ENCODE measurements at places on chromosomes 6 and 20.

GRCh38 chr6:30981942-30982772 lies 1.4 kb upstream of the MUC21 start:
- peak; percentile 60 for DNase-seq

GRCh38 chr20:46308258-46309157 lies at the start of gene CDH22:
Gene CDH22, minus strand, starts transcription at chr20:46308498. Its CDS starts 57,204 bp downstream, at chr20:46251294.
- no peak for DNase-seq

GRCh38 chr6:134984821-134985220 lies 34.9 kb upstream of the ALDH8A1 start:
- no peak for DNase-seq

DNA sequence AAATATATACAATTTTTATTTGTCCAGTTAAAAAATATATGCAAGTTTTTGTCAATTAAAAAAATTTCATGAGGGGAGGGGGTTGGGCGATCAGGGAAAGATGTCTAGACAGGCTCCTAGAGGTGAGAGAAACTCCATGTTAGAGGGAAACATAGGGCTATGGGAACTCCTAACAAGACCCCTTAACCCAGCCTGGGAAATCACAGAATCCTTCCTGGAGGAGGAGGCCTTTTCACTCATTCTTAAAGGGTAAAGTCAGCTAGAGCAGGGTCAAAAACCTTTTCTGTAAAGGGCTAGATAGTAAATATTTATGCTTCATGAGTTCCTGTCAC lies 75.9 kb upstream of the PTPN1 start:
- no peak for DNase-seq

DNA sequence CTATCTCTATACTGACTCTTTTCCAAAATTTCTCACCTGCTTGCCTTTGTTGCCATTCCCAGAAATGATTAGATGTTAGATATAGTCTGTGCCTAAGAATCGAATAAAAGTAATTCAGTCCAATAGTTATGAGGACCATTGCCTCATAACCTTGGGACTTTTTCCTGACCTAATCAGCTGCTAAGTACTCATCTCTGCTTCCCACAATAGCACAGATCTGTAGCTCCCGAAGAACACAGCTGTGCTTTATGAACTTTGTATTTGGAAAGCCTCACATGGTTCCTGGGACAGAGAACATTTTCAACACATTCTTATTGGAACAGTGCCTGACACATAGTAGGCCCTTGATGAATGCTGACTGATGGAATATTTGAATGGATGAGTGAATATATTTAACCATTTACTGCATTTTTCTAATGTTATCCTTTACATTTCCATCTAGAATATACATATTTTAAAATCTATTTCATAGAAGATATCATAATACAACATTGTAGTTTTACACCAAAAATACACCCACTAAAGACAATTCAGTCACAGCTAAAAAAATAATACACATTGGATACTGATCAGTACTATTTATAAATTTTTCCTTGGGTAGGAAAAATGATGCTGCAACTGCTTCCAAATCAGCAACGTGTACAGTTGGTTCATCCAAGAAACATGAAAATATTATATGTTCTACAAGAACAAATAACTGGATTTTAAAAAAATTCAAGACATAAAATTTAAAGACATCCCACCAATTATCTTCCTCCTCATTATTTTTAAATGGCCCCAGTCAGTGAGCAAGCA lies 53.9 kb downstream of the HS3ST5 start:
- no peak for DNase-seq

DNA sequence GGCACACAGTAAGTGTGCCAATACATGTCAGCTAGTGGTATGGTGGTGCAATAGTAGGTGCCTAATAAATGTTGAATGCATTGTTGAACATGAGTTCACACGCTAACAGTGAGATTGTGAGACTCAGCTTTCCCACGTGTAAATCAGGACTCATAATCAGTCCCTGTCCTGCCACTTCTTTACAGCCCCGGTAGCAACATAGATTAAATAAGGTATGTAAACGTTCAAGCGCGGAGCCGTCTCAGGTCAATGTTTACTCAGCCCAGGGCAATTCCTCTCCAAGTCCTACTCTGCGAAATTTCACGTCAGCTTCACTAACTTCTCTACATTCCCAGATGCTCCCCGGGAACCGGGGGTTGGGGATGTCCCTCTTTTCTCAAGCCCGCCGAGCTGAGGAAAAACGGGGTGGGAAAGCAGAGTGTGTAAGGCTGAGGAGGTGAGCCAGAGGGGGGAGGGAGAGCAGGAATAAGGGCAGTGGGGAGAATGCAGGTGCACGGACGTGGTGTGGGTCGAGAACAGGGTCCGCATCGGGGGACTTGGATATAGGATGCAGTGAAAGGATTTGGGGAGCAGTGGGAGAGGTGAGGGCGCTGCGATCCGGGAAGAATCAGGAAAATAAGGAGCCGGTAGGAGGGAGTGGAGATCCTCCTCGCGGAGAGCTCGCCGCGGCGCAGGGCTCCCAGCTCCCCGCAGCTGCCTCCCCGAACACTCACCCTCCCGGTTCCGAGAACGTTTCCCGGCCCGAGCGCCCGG lies 544 bp upstream of the TP53INP2 start:
- DNase-seq: no peak

GRCh38 chr6:31356216-31356945 lies 598 bp downstream of the HLA-B start:
- no peak for DNase-seq

GRCh38 chr6:63448229-63448628 lies 124.1 kb upstream of the LOC128125822 start:
- DNase-seq: no peak

DNA sequence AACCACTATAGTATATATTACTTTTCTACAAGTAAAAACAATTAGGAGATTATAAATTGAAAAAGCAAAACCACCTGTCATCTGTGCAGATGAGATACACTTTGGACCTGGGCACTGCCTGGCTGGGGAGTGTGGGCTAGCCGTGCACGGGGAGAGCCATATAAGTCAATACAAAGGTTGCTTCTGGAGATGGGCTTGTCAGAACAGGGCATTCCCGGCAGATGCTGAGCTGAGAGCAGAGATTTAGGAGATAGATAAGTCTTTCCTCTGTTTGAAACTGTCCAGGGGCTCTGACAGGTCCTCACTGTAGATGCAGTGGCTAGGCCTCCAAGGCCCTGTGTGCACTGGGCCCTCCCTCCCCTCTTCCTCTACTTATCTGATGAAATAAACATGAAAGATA lies 34.5 kb downstream of the CD164 start:
- DNase-seq: no peak

DNA sequence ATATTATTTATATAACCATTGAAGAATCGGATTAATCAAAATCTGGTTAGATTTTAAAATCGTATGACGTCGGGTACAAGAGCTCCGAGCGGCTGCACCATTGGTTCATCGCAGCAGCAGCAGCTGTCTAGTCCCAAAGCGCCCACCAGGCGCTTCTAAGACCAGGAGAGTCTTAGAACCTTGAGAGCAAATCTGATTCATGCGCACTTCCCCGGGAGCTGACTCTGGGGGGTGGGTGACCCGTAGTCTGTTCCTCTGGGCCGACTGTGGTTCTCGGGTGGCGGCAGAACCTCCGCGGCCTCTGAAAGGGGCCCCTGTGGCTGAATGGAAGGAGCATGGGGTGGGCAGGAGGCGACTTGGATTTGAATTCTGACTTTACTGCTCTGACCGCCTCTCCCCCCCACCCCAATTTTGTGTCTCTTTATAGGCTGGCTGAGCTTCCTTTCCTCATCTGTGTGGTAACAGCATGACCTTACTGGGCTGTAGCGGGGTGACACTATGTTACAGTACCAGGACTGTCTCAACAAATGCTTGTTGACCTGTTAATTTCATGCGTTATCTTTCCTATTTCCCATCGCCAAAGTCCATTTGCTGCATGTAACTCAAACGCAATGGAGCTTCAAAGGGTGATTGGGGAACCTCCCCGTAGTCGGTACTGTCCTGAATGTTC lies 119.7 kb downstream of the RTN4IP1 start:
- DNase-seq: no peak

- DNase-seq: no peak
These were observed 21.8 kb upstream of the C20orf144 start for GRCh38 chr20:33640287-33640686.

GRCh38 chr6:125957845-125958244 lies 1.3 kb downstream of the HINT3 start:
- DNase-seq: no peak

- no peak for DNase-seq
These were observed 54.1 kb upstream of the PDE7B start for GRCh38 chr6:135797361-135797760.

DNA sequence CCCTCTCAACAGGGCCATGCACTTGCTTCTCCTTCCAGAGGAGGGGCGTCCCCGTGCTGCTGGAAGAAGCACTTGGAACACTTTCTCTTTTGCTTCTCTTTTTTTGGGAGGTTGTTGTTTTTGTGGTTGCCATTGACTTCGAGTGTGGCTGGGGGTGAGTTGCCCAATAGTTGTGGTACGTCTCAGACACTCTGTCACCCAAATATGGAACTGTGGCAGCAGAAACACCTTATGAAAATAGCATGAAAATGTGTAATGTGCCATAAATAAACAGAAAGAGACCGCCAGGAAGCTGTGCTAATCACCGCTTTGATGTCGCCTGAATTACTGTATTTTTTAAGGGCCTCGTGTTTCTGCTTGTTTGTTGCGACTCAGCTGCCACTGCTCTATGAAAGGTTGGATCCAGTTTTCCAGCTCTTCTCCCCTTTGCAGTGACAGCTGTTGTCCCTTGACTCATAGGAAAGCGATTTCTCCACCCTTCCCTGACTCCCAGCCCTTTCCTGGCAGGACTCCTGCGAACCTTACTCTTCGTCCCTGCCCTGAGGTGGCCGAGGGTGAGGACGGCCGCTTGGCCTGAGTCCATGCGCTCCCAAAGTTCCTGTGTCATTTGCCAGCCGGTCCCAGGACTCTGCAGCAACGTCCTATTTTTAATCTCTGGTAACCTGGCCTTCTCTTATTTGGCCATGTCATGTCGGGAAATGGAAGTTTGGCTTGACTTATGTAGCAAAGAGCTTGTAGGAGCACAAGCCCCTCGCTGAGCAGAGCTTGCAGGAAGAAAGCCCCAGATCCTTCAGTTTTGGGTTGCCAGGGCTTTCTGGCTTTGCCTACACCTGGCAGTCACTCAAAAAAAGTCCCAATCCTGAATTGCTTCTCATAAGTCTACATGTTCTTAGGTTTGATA lies 694.6 kb downstream of the QKI start:
- no peak for DNase-seq

DNA sequence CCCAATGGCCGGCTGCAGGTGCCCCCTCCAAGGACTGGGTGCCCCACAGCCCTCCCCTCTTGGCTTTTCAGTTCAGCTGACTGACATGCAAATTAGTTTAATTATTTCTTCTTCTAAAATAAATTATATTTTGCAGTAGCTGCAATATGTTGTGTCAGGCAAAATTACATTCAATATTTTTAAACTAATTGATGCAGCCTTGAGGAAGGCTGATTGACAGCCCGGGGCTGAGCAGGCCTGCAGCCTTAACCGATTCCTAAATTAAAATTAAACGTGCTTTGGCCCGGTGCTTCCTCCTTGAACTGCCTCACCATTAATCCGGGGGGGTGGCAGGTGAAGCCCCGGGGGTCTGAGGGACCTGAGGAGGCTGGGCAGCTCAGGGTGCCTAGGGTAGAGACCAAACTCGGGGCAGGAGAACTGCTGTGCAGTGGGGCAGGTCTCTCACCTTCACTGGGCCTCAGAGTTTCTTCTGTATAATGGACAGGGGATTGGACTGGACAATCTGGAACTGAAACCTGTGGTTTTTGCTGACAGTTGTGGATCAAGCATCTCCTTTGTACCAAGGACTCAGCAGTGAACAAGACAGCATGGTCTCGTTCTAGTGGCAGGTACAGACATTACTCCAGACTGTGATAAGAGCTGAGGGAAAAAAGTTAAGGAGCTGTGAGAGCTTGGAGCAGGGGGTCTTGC lies 72.5 kb downstream of the CD40 start:
- no peak for DNase-seq

DNA sequence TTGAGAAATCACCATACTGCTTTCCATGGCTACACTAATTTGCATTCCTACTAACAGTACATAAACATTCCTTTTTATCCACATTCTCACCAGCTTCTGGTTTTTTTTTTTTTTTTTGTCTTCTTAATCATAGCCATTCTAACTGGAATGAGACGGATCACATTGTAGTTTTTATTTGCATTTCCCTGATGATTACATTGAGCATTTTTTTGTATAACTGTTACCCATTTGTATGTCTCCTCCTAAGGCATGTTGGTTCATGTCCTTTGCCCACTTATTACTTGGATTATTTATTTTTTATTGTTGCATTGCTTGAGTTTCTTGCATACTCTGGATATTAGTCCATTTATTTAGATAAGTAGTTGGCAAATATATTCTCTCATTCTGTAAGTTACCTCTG lies 258.0 kb downstream of the MEI4 start:
- no peak for DNase-seq

GRCh38 chr6:145153495-145153894 lies 581.8 kb downstream of the EPM2A start:
- no peak for DNase-seq

DNA sequence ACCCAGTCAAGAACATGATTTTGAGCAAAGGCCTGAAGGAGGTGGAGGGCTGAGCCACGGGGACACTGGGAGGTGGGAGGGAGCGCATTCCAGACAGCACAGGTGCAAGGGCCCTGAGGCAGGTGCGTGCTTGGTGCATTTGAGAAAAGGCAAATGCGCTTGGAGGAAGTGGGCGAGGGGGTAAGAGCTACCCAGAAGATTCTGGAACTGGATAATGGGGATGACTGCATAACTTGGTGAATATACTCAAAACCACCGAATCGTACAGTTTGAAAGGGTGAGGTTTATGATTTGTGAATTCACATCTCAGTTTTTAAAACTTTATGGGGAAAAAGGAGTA lies 9.8 kb downstream of the PREX1 start:
- DNase-seq: no peak

DNA sequence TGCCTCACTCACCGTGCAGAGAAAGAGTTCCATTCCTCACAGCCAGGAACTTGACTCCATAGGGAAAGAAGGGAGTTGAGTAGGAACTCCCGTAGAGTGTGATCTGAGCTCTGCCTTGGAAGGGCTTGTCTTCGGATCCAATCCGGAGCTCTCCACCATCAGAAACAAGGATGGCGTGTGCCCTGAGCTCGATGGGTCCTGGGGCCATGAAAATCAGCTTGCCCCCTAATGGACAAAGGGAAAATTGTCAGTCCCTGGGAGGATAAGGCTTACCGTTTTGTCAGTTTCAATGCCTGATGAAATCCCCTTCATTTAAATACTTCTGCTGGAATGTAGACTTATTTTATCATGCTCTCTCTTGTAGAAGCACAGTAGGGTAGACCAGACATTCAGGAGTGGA lies 153.3 kb downstream of the PKHD1 start:
- DNase-seq: peak; percentile 65

DNA sequence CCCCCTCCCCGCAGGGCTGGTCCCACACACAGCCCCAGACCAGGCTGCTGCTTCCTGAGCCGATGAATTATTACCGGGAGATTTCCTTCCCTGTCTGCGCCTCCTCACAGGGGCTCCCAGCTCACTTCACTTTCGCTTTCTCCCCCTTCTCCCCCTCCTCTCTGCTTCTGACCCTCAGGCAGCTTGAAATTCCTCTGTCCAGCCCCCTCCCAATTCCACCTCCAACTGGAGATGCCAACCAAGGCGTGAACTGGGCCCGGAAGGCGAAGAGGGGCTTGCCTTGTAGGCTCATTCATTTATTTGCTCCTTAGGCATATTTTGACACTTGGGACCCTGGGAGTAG lies 1.7 kb upstream of the TCF15 start:
- DNase-seq: no peak
